Uterine smooth muscle cell (primary cell): ENCODE measurements at places on chromosomes 1 and 21. TPM values are rescaled to one million over a fixed set of nuclear protein-coding genes. Genes with fewer than 3 reads are reported as not detected.

Gene MTARC1
- 2.1 and 2.6 TPM in 2 replicates for total RNA-seq

Gene MEGF6
- 0.77 and 2.5 TPM in 2 replicates for total RNA-seq

Gene OR10K1
- not detected in 2 replicates for total RNA-seq

Gene DCST1
- not detected in 2 replicates for total RNA-seq

Gene FAM151A
- not detected in 2 replicates for total RNA-seq

Gene FABP3
- total RNA-seq = 52.1 and 186 TPM in 2 replicates

Gene ZRANB2
- total RNA-seq = 59.4 and 63.9 TPM in 2 replicates

Gene MTF1
- 3.0 and 3.2 TPM in 2 replicates for total RNA-seq

Gene EFNA3
- 0.22 and 0.50 TPM in 2 replicates for total RNA-seq

Gene CCDC190
- total RNA-seq = 0.11 and 0.12 TPM in 2 replicates

Gene KIF2C
- total RNA-seq = 21.6 and 87.8 TPM in 2 replicates

Gene KIF21B
- total RNA-seq = 0.37 and 0.44 TPM in 2 replicates

Gene FCRL4
- total RNA-seq = not detected in 2 replicates

Gene PARK7
- 275 and 334 TPM in 2 replicates for total RNA-seq

Gene FAM72D
- 1.00 and 2.0 TPM in 2 replicates for total RNA-seq

Gene FAM72C
- 0.25 and 2.0 TPM in 2 replicates for total RNA-seq

Gene RAD54L
- 3.6 and 11.1 TPM in 2 replicates for total RNA-seq

Gene NTNG1
- 19.0 and 30.4 TPM in 2 replicates for total RNA-seq

Gene S100A7A
- total RNA-seq = not detected in 2 replicates

Gene CRP
- not detected in 2 replicates for total RNA-seq

Gene ACTN2
- total RNA-seq = under 0.01 and 0.66 TPM in 2 replicates

Gene ARHGEF11
- 31.0 and 34.0 TPM in 2 replicates for total RNA-seq

Gene PLA2G2D
- total RNA-seq = not detected in 2 replicates

Gene OPRD1
- total RNA-seq = not detected in 2 replicates

Gene SYT2
- total RNA-seq = under 0.01 TPM in 1 of 2 replicates, not detected in the other

Gene EFCAB7
- 8.1 and 8.6 TPM in 2 replicates for total RNA-seq

Gene LORICRIN
- not detected in 2 replicates for total RNA-seq

Gene COL16A1
- 50.2 and 202 TPM in 2 replicates for total RNA-seq

Gene SLC25A34
- 0.44 and 0.62 TPM in 2 replicates for total RNA-seq

Gene AGBL4
- not detected in 2 replicates for total RNA-seq

Gene BRINP2
- 0.12 and 0.22 TPM in 2 replicates for total RNA-seq

Gene ICOSLG
- 0.11 and 0.50 TPM in 2 replicates for total RNA-seq

Gene FCRL1
- not detected in 2 replicates for total RNA-seq

Gene AGT
- total RNA-seq = 0.22 and 0.50 TPM in 2 replicates

Gene TFF1
- not detected in 2 replicates for total RNA-seq

Gene LMNA
- total RNA-seq = 1,149 and 1,765 TPM in 2 replicates

Gene SIM2
- total RNA-seq = under 0.01 and 0.62 TPM in 2 replicates

Gene LCE1D
- not detected in 2 replicates for total RNA-seq

Gene NME7
- 31.2 and 44.3 TPM in 2 replicates for total RNA-seq

Gene SLC2A5
- total RNA-seq = 2.3 and 6.1 TPM in 2 replicates

Gene SYT11
- 40.4 and 46.0 TPM in 2 replicates for total RNA-seq

Gene LENEP
- 1.00 TPM in 1 of 2 replicates, not detected in the other for total RNA-seq

Gene WNT2B
- total RNA-seq = 0.75 and 1.2 TPM in 2 replicates

Gene KCNE2
- not detected in 2 replicates for total RNA-seq

Gene SLAMF7
- under 0.01 TPM in 1 of 2 replicates, not detected in the other for total RNA-seq

Gene ADPRS
- total RNA-seq = 48.9 and 53.1 TPM in 2 replicates

Gene SPRR4
- total RNA-seq = not detected in 2 replicates

Gene PLPPR4
- 0.22 and 0.25 TPM in 2 replicates for total RNA-seq

Gene TMEM81
- total RNA-seq = 1.1 and 1.2 TPM in 2 replicates
